ENCODE measurements at places on chromosomes 12 and 14.

GRCh38 chr12:132123970-132124765 lies 20.0 kb downstream of the DDX51 start:
- DNase-seq: no peak

DNA sequence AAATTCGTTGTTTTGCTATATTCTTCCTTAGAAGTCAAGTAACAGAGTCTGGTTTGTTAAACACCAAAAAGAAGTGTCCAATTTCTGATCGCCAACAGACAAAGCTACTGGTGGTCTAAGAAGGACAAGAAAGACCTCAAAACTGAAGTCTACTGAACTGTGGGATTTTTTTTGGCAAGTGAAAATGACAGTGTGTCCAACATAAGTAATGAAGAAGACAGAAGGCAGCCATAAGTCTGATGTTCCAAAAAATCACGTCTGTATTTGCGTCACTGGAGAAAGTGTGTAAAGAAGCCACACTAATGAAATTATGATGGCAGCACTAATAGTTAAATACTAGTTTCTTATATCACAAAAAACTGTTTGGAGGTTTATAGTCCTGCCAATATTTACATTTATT lies 32.6 kb downstream of the WASHC3 start:
- no peak for DNase-seq

GRCh38 chr14:32865827-32866376 lies 72.8 kb upstream of the NPAS3 start:
- no peak for DNase-seq

DNA sequence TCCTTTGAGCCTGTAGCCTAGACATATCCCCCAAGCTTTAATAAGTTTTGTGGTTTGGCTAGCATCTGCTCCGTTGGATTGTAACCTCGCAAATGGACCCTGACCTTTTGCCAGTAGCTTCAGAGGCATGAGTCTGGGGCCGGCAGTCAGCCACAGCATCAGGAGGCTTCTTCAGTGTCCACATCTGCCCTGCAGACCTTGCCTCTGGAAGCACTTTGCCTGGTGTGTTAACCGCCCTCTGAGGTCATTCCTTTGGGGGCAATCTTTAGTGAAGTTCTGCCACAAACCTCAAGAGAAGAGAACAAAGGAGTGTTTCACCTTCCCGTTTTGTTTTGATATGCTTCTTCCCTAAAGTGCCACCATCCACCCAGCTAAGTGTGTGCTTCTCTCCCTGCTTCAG lies 71.4 kb downstream of the GNS start:
- DNase-seq: no peak

- no peak for DNase-seq
Observed at GRCh38 chr14:88243946-88244345, 79.1 kb downstream of the KCNK10 start.
